Ascending aorta (tissue), 2 donors: ENCODE measurements at places on chromosomes 6 and 20.
A peak's percentile ranks its signal among the peaks of the same experiment; 100 is the strongest.

DNA sequence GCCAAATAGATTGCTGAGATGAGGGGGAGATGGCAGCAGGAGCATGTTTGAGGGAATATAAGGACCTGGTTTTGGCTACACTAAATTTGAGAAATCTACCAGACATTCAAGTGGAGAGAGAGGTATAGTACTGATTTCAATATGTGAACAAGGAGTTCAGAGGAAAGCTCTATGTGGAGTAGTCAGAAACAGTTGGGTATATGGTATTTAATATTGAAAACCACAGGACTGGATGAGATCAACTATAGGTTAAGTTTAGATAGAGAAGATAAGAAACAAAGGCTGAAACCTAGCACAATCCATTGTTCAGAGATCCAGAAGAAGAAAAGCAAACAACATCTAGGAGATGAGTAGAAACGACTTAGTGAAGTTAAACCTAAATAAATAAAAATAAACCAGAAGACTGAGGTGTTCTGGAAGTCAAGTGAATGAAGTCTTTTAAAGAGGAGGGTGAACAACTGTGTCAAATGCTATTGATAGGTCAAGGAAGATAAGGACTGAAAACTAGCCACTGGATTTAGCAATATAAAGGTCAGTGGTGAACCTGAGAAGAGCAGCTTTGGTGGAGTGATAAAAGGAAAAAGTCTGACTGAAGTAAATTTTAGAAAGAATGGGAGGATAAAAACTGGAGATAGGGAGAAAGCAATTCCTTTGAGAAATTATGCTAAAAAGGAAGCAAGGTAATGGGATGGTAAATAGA is 121.2 kb upstream of the RUNX2 start:
- H3K4me1 ChIP-seq, result no peaks in the 10 kb centered on the region
- no peak overlapping the region for H3K27ac ChIP-seq
- no peak overlapping the region for H3K4me3 ChIP-seq
- H3K27me3 ChIP-seq, result no peaks in the 10 kb centered on the region

DNA sequence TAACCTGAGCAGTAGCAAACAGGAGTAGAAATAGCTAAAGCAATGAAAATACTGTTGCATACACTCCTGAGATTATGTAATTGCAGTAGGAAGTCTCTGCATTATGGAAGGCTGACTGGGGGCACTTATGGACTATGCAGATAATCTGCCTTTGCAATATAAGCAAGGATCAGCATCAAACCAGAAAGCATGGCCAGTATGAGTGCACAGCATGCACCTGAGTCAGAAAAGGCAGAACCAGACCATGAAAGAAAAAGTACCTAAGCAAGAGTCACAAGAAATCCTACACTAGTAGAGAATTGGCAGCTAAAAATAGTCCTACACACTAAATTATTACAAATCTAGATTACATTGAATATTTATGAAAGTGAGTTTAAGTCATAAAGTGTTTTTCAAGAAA is 164.3 kb downstream of the KIF6 start:
- no peaks in the 10 kb centered on the region for H3K36me3 ChIP-seq
- no peak for DNase-seq
- no peaks in the 10 kb centered on the region for H3K27me3 ChIP-seq
- H3K27ac ChIP-seq, result no peak overlapping the region
- no peaks in the 10 kb centered on the region for H3K4me1 ChIP-seq
- H3K4me3 ChIP-seq, result no peak overlapping the region

DNA sequence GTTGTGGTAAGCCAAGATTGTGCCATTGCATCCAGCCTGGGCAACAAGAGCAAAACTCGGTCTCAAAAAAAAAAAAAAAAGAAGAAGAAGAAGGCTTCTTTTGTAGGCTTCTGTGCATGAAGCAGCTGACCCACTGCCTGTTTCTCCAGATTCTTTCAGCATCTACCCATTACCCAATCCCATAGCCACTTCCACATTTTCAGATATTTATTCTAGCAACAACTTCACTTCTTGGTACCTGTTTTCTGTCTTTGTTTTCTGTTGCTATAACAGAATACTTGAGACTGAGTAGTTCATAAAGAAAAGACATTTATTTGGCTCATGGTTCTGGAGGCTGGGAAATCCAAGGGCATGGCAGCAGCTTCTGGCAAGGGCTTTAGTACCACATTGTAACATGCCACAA is 95.3 kb upstream of the SGK1 start:
- H3K4me3 ChIP-seq, result no peak overlapping the region
- no peak for DNase-seq
- H3K27me3 ChIP-seq, result no peaks in the 10 kb centered on the region
- no peak overlapping the region for H3K27ac ChIP-seq
- no peaks in the 10 kb centered on the region for H3K36me3 ChIP-seq
- no peaks in the 10 kb centered on the region for H3K4me1 ChIP-seq

DNA sequence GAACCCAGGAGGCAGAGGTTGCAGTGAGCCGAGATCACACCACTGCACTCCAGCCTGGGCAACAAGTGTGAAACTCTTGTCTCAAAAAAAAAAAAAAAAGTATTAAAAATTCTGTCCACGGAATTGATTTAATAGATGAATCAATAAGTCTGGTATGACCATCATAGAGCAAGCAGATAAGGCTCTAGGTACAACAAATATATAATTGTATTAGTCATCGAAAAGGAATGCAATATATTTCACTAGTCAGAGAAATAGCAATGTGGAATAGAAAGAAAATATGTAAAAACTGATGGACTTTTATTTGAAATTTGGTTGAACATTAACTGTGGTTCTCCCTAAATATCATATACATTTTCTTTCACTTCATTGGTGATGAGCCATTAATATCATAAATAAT is 476.8 kb upstream of the AGPAT4 start:
- DNase-seq, result no peak
- no peak overlapping the region for H3K4me3 ChIP-seq
- no peak overlapping the region for H3K27ac ChIP-seq
- no peaks in the 10 kb centered on the region for H3K27me3 ChIP-seq

DNA sequence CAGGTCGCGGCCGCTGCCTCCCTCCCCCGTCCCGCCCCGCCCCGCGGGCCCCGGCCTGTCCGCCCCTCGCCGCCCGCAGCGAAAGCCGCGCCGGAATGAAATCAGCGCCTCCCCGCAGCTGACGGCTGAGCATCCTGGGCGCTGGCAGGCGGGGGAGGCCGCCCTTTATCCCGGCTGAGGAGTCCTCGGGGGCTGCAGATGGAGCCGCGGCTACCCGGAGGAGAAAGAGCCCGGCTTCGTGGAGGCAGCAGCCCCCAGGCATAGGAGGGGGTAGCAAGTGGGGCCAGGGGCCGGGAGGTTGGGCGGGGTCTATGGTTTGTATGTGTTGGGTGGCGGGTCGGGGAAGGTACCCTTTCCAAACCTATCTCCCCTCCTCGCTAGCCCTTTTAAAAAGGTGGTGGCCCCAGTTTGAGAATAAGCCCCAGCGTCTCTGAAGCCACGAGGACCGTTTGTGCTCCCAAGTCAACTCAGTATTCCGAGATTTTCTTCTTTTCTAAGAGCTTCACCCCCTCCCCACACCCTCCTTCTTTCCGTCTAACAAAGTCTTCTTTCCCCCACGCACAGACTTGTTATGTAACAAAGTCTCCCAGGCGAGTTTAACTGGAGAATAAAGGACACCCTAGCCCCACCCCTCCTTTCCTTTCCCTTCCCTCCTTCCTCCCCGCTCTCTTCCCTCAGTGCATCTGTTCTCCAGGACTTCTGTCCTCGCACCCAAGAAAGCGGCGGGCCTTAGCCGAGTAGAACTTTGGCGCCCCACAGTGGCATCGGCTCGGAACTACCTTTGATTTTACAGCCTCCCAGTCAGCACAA is 11.0 kb downstream of the POU3F2 start:
- H3K4me3 ChIP-seq, result peak overlapping the region; percentile 51
- H3K36me3 ChIP-seq, result no peaks in the 10 kb centered on the region
- no peak overlapping the region for H3K27ac ChIP-seq
- DNase-seq, result peak; percentile 81
- H3K27me3 ChIP-seq, result peaks cover 33% of the 10 kb centered on the region
